ENCODE measurements at places on chromosomes 16 and 17.

DNA sequence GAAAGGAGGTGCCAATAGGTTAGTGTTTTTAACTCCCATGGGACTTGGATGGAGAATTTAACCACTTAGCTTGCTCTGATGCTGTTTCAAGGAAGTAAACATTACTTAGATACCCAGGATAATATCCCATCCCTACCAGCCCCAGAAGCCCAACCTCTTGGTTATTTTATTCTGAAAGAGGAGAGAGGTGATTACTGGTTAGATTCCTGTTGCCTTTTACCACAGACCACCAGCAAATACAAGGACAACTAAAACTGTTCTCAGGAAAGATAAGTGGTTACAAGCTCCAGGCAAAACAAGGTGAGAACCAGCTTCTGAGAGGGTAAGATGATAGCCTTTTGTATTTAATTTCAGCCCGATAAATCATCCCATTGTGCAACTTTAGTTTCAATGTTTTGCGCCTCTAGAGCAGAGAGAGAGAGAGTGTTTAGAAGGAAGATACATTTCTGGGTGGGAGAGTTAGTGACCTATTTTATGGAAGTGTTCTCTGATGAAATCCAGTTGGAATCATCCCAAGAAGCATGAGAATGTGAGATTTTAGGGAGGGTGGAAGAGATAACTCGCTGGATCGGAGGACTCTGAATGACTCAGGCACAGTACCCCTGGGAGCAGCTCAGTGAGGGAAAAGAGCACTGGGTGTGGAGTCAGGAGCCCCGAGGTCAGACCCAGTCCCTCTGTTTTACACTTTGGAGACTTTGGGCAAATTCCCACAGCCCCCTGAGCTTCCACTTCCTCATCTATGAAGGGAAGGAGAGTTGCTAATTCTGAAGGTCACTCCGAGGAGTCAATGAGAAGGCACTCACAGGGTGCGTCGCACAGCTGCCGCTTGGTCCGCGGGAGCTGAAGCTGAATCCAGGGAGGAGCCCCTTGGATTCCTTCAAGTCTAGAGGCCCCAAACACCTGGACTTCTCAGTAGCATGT, 12.1 kb downstream of the GLP2R start:
- no peak for DNase-seq

GRCh38 chr17:8128125-8128784, 4.3 kb upstream of the HES7 start:
- no peak for DNase-seq

- no peak for DNase-seq
Observed at GRCh38 chr16:15404792-15405191, 9.2 kb downstream of the MPV17L start.

GRCh38 chr17:36674278-36674650, 72.9 kb downstream of the MRM1 start:
- no peak for DNase-seq

DNA sequence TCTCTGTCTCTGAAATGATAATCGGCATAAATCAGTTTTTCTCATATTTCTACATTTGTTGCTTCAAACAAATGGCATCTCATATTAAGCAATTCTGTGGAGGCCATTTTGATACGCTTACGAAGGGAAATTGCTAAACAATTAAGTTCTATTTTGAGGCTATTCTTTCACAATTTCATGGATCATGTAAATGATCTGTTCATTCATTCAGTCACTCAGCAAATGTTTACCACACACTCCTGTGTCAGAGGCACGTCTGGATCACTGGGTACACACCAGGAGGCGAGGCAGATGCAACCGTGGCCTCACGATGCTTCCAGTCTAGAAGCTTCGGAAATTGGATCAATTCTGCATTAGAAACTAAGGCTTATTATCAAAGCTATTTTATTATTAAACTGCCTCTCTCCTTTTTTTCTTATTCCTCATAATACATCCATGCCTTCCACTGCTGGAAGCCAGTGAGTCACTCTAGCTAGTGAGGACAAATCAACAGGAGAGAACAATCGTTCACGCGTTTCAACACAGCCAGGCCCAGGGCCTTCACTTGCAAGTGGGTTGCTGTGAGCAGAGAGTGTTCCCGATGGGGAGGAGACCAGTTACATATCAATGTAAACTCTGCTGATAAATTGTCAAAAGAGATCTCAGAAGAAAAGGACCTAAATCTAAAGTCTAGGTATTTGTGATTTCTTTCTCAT, 11.3 kb upstream of the SLC39A11 start:
- DNase-seq = no peak

DNA sequence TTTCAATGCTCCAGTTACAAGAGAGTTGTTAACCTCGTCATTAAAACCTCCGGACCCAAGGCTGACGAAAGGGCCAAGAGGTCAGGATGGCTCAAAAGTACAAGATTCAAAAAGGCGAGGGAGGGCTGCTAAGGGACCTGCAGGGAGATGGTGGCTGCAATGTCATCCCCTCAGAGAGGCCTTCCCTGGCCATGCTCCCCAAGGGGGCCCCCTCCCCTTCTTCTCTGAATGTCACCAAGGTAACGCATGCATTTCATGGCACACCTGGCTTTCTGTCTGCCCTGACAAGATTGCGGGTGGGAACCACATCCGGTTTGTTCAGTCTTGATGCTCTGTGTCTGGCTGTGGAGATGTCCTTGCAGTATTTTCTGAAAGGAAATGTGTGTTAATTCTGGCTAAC, 89.9 kb downstream of the C16orf78 start:
- peak; percentile 74 for DNase-seq

DNA sequence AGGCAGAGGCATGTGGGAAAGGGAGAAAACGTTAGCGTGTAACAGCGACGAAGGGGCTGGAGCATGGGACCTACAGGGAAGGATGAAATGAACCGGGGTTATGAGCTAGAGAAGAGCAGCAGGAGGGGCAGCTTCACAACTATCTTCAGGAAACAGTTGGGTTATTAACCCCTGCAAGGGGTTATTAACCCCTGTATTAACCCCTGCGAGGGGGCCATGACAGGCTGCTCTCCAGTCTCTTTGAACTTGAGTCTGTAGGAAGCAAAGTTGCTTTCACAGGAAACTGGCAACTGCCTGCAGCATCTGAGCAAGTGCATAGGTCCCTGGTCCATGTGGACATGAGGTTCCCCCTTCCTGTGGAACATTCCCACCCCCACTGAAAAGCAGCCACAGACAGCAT, 119.2 kb upstream of the CRHR1 start:
- DNase-seq = no peak

DNA sequence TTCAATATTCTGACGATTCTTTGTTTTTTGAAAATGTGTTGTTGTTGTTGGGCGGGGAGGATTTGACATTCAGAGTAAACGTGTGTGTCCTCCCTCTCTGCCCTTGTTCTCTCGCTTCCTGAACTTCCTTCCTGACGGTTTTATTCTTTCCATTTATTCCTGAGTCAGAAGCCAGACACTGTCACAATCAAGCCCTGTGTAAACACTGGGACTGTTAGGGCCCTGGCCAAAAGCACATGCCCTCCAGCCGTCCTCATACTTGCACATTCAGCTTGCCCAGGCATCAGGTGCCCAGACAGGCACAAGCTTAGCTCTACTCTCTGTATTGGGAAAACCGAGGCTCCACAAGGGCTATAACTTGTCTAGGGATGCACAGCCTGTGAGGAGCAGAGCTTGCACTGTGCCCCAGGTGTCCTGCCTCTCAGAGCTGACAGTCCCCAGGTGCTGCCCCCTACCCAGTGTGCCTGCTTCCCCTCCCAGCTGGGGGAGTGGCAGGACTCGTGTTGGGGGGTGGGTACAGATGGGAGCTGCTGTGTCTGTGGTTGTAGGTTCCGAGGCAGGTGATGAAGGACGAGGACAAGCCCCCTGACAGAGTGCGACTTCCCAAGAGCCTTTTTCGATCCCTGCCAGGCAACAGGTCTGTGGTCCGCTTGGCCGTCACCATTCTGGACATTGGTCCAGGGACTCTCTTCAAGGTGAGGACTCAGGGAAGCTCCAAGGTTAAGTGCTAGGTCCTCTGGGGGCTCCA, 9.7 kb downstream of the ADGRG3 start:
- no peak for DNase-seq

GRCh38 chr16:12062343-12063003, 85.9 kb downstream of the SNX29 start:
- DNase-seq = no peak

DNA sequence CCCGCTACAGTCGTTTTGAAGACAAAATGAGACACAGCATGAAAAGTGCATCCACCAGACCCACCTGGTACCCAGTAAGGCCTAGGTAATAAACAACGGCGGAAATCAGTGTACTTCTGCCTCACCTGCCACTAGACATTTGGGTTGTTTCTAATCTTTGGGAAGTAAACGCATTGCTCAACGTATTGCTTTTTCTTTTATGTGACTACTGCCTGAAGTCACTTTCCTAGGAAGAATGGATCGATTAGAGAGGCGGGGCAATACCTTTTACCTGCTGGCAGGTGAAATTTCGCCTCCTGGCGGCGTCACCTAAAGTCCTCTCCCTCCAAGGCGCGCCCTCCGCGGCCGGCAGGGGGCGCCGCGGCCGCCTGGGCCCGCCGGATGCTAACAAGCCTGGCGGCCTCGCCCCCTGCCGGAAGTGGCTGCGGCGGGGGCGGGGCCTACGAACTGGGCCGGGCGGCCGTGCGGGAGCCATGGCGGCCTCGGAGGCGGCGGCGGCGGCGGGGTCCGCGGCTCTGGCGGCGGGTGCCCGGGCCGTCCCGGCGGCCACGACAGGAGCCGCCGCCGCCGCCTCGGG, at the start of gene ATMIN:
ATMIN (plus strand) TSS at position 445 of the 577 bp plus-strand sequence; CDS start at position 474, 29 bp downstream.
- DNase-seq = peak; percentile 80

- no peak for DNase-seq
Observed at GRCh38 chr17:9057310-9057709, 36.0 kb downstream of the NTN1 start.

- DNase-seq = peak; percentile 7
Observed at GRCh38 chr17:36482611-36483504, 3.6 kb upstream of the ZNHIT3 start.

- DNase-seq = no peak
Observed at GRCh38 chr17:57697891-57698711, 47.0 kb downstream of the CCDC182 start.

GRCh38 chr16:69938981-69939820, 11.9 kb upstream of the CLEC18A start:
- no peak for DNase-seq

DNA sequence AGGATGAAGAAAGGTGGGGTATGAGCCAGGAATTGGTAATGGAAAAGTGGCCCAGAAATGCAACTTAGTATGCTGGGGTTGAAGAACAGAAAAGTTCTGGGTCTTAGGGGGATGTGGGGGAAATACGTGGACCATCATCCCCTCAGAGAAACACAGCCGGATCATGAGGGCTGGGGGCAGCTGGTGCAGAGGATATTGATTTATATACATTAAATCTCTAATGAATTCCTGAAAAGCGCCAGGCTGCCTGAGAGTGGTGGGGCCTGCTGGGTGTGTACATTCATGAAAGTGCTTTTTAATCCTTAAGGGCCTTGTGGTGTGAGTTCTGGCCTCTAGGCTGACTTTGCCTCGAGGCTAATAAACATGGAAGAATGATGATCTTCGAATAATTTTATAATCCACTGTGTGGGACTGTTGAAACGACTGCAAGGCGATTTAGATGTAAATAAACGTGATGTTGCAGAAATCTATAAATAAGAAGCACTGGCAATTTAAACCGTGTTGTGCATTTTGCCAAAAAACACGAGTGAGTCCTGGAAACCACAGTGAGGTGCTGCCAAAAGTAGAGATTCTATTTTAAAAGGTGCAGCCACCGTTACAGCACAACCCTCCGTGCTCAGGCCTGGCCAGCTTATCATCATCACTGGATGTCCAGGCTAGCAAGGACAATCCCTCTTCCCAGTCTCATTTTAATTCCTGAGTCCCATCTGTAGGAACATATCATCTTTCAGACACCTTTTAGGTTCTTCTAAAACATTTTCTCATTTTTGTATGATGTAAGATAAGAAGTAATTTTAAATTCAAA, 32.1 kb downstream of the PRKAR1A start:
- no peak for DNase-seq

DNA sequence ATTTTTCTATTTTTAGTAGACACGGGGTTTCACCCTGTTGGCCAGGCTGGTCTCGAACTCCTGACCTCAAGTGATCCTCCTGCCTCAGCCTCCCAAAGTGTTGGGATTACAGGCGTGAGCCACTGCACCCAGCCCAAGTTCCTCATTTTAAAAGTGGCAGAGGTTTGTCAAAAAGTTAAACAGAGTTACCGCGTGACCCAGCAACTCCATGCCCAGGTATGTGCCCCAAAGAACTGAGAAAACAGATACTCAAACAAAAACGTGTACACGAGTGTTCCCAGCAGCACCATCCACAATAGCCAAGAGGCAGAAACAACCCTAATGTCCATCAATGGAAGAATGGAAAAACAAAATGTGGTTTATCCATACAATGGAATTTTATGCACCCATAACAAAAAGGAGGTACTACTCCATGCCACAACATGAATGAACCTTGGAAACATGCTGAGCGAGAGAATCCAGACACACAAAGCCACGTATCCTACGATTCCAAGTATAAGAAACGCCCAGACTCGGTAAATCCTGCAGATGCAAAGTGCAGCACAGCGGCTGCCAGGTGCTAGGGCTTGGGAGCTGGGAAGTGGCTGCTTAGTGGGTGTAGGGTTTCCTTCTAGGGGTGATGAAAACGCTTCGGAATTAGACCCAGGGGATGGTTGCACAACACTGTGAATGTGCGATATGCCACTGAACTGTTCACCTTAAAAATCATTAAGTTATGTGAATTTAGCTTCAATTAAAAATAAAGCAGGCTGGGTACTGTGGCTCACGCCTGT, 24.8 kb downstream of the ADCY9 start:
- DNase-seq = no peak

DNA sequence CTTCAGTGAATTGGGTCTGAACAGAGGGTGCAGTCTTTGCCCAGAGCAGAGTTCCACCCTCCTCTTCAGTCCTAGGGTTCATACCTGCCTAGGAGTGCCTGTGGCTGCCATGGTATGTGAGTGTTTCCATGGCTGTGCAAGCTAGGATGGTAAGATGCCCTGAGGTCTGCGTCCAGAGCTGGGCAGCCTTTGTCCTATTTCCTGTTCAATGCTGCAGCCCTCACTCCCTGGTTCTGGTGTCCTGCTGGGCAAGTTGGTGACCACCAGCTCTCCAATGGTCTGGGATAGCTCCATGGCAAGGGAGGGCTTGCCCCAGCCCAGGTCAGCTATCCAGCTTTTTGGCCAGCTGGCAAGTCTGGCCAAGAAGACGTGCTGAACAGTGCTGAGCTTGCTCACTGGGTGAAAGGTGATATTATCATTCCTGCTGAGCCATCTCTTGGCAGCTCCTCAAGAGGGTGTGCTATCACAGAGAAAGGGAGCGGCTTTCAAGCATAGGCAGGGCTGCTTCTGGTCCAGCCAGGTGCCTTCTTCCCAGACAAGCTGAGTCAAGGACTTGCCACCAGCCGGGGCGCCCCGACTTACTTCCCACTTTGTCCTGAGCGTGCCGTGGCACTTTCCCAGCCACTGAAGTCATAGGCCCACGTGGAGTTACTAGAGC, 13.0 kb upstream of the NFATC3 start:
- DNase-seq = no peak

- DNase-seq = no peak
Observed at GRCh38 chr16:78939597-78939996, 660.9 kb downstream of the MAF start.

- no peak for DNase-seq
Observed at GRCh38 chr17:79036596-79036995, 12.6 kb downstream of the C1QTNF1 start.
